ENCODE measurements at places on chromosomes 7 and 10.

- DNase-seq: no peak
Measured at GRCh38 chr7:133478591-133479135, 225.8 kb downstream of the EXOC4 start.

DNA sequence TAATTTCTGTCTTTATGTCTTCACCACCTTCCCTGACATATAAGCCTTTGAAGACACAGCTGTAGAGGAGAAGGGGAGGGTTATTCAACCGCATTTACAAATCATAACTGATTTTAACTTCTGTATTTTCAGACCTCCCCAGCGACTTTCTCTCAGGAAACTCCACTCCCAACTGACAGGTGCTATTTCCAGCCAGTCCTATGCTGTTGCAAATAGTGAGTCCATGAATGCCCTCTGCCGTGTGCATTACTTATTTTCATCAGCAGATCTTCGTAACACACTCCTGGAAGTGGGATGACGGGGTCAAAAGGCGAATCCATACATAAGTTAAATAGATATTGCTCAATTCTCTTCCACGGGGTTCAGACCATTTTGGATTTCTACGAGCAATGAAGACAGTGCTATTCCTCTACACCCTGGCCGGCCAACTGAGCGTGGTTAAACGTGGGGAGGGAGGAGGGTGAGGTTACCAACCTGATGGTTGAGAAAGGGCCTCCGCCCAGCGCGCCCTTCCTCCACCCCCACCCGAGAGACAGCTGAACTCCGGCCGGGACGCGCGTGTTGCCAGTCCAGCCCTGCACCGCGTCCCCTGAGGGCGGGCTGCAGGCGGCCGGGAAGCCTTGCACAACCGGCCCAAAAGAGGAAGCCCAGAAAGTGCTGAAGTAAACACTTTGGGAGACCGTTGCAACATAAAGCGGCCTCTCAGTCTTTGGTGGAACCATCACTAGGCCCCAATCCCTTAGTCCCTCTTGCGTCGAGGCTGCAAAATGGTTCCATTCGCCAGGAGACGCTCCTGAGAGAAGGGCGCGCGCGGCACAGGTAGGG, at the start of gene APBB1IP:
APBB1IP (plus strand) TSS at position 705 of the 825 bp plus-strand sequence. CDS start 53,986 bp downstream, outside the sequence.
- DNase-seq: peak; percentile 62

- DNase-seq: no peak
Measured at GRCh38 chr7:3780525-3780924, 479.5 kb downstream of the SDK1 start.

DNA sequence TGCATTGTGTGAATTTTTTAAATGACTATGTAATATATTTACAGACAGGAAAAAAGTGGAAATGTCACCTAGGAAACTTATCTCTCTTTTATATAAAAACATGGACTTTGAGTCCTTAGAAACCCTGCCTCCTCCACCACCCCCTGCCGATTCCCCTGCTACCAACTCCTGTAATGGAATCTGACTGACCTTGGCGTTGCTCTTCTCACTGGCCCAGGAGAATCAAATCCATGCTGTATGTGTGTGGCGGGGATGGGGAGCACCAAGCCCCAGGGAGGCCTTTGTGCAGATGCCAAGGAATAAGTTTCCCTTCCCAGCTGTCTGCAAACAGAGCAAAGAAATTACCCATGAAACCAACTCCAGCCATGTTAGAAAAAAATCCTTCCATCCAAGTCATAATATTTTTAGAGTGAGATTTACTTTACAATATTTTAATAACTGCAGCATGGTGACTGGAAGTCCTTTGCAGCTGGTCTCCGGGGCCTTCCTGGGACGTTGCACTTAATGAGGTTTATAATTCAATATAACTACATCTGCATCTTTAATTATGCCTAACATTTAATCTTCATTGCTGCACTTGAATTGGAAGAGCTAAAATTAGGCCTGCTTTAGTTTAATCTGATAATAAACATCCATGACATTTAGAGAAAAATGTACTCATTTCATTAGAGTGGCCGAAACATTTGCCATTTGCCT, 111.4 kb upstream of the CACUL1 start:
- no peak for DNase-seq

DNA sequence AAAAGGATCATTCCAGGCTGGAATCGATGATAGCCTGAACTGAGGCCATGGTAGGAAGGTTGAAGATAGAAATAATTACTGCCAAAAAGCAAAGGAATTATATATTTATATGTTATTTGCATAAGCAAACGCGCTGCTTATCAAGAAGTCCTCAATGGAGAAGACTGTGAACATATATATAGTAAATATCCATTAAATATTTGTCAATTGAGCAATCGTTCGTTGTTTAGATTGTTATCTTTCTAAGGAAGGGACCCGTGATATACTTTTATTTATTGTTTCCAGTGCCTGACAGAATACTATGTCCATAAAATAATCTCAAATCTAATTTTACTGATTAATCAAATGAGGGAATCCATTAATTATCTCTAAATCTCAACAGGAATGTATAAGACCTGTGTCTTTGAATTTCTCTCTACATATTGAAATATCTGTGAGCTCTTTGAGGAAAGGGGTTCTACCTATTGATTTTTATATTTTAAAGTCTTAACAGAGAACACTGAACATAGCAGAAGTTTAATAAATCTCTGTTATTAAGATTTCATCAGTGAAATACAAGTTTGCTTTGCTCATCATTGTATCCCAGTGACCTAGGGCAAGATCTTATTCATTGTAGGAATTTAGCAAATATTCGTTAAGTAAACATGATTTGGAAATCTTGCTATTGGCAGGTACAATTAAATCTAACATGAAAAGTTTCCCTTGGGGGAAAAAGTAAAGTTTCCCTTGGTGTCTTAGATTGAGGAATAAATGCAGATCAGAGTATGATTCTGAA, 12.0 kb upstream of the HERC4 start:
- DNase-seq: no peak

DNA sequence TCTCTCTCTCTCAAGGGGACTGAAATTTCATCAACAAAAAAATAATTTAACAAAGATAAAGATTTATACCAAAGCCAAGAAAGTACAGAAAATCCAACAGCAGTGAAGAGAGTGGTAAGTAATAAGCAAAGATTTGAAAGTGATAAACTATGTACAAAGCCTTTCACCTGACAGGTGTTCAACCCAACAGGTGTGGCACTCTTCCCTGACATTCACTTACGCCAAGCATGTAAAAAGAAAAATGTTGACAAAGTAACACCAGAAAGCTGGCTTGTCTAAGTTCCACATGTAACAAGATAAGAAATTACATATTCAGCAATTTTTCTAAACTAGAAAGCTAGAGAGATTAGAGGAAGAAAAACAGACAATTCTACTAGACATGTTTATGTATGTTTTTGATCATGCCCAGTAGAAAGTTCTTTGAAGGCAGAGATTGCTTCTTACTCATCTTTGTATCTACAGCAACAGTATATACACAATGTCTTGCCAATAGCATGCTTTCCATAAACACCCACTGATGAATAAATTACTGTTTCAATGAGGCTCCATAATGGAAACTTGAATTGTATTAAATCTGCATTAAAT, 468.5 kb downstream of the PARD3 start:
- no peak for DNase-seq

- peak; percentile 24 for DNase-seq
Measured at GRCh38 chr7:14900051-14900450, 2.5 kb downstream of the DGKB start.

DNA sequence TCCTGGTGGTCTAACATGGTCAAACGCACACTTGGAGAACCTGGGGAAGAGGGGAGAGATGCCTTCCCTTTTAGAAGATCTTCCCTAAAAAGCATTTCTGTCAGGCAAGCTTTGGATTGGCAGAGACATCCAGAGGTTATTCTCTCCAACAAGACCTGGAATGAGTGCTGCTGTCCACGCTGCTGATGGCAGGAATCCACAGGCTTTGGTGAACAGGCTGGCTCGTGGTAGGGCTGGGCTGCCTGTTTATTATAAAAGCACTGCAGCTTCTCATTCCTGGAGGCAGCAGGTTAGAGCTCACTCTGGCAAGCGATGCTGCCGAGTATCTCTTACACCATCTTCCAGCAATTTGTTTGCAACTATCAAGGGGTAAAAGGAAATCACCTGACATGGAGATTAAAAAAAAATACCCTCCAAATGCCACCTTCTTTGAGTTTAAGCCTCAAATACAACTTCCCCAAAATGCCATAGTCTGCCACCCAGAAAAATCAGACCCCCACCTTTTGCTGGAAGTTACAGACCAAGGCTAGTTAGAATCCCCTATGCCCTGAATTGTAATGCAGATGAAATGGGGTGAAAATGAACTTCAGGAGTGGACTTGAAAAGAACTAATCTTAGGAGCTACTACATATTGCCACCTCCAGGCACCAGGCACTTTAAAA, 152.1 kb upstream of the KMT2E start:
- DNase-seq: no peak

DNA sequence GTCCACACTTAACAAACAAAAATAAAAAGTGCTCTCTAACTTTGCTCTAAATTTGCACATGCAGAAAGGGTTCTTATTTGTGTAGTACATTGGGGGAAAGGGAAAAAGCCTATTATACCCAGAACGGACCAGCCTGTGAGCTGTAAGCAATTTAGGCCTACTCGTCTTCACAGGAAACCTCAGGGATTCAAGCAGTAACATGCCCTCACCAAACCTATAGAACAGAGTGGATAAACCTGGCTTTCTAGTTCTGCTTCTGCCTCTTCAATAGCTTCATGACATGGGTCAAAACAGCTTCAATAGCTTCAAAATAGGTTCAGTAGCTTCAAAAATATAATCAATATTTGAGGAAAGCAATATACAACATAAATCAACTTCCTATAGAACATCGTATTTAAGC, 163.7 kb downstream of the ARL4A start:
- DNase-seq: no peak

GRCh38 chr7:149084407-149084806, 6.1 kb downstream of the ZNF786 start:
- DNase-seq: no peak

- DNase-seq: no peak
Measured at GRCh38 chr10:131242007-131242406, 69.5 kb downstream of the TCERG1L start.

DNA sequence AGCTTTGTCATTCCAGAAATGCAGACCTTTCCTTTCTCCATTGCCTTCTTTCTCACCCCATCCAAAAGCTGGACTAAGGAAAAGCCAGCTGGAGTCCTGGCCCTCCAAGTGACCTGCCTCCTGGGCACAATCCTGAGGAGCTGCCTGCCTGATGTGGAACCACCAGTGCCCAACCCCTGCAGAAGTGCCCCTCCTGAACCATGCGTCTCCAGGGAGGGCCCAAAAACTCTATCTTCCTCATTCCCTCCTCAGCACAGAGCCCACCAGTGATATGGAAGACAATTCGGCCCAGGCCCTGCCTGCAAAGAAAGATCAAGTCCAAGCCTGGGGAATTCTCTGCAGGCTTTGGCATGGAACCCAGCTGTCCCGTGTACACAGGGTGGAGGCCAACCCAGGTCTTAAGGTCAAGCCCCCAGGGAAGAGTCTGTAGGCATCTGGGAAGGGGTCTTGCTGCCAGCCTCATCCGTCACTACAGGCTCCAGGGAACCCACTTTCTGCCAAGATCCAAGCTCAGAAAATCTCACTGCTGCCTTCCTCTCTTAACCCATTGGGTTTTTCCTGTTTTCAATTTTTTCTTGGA, 3.5 kb upstream of the GRID1 start:
- no peak for DNase-seq

GRCh38 chr10:96072674-96073073, 29.3 kb downstream of the CCNJ start:
- DNase-seq: no peak

DNA sequence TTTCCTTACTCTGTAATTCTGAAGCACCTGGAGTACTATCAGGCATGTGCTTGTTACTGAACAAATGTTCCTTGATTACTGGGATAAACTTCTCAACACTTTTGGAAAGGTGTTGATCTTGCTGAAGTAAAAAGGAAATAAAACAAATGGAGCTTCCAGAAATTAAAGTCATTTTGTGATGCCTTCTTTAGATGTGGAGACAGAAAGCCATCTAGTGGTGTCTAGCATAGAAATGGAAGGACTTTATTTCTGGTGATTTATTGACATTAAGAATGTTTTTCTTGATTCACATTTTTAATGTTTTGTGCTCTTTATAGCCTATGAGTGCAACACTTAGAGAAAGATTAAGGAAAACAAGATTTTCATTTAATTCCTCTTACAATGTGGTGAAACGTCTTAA, 1.4 kb downstream of the SFR1 start:
- peak; percentile 59 for DNase-seq

GRCh38 chr10:83921984-83922860, 217.1 kb upstream of the GHITM start:
- no peak for DNase-seq

DNA sequence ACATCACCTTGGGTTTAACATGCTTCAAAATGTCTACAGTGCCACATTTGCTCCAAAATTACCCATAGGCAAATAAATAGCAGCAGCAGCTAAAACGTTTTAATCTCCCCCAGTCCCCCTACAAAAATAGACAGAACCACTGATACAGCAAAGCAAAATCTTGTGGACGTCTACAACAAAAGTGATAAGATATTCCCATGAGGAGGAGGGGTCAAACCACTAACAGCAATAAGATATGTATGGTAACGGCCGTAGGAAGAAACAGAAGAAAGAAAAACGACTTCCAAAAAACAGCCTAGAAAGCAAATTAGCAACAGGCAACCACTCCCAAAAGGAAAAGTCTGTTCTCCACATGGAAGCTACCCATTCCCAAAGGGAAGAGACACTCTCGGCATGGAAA, 34.5 kb upstream of the ST8SIA6 start:
- DNase-seq: peak; percentile 7

- no peak for DNase-seq
Measured at GRCh38 chr10:105041956-105042355, 400.9 kb downstream of the SORCS3 start.

DNA sequence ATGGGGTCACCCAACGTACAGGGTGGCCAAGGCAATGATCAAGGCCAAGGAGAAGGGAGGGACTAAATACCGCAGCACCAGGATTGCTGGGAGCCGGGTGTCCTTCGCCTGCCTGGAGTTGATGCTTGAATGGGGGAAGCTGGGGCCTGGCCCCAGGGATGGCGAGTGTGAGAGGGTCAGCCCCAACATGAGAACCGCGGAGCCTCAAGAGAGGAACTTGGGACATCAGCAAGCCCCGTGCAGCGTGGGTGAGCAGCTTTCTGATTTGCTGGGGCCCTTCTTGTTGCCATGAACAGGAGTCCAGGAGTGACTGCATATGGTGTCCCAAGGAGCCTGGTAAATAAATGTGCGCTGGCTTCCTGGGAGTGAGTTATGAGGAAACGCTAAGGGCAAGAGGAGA, 72.8 kb upstream of the PITRM1 start:
- no peak for DNase-seq

DNA sequence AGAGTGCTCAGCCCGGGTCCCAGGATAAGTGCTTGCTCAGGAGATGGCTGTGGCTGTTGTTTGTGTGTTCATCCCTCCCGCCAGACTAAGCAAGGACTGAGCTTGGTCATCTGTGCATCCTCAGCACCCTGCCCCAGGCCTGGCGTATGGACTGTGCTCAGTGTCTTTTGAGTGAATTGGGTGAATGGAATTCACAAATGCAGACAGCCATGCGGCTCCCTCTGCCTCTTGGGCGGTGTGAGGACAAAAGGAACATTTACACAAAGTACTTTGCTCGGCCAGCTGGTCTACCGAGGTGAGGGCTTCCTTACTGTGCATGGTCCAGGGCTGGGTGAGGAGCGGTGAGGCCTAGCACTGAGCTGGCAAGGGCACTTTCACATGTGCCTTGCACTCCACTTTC, 120.2 kb downstream of the CDH23 start:
- no peak for DNase-seq
